ENCODE measurements at places on chromosomes 16 and 17.

DNA sequence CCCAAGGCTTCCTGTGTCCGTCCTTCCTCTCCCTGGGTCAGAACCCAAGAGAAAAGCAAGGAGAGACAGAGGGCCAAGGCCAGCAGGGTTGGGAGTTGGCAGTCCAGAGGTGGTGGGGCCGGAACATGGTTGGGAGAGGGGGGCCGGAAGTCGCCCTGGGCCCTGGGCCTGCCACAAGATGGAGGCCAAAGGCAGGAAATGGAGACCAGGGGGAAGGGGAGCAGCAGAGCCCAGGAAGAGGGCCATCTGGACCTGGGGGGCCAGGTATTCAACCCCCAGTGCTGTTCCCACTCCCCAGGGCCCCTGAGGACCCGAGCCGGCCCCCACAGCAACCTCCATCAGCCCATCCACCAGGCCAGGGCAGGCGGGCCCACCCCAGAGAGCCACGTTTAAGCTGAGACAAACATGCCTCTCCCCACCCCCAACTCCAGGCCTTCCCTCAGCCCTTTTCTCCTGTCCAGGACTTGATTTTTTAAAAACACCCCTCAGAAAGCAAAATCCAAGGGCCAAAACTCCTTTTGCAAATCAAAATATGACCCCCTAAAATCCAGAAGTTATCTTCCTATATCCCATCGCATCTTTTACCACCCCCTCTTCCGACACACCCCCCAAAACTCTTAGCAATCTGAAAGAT lies 4.4 kb upstream of the BCL6B start:
- no peak for DNase-seq

GRCh38 chr16:19478505-19478904 lies 43.4 kb downstream of the GDE1 start:
- no peak for DNase-seq

DNA sequence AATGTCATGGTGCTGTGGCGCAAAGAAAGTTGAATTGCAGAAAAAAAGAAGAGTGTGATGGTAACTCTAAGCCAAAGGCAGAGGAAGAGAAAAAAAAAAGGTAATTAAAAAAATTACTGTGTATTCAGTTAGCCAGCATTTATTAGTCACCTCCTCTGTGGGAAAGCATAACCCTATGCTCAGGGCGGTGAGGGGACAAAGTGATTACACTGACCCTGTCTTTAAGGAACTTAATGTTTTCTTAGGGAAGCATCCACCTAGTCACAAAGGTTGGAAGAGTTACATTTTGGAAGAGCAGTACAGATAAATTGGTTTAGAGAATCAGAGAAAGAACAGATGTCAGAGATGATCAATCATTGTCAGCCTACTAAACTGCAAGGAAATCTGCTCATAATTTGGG lies 410.3 kb downstream of the CDH11 start:
- DNase-seq: no peak

- no peak for DNase-seq
These were observed 1.2 kb downstream of the GNG13 start for GRCh38 chr16:799111-799947.

GRCh38 chr17:1554751-1555540 lies 7.6 kb downstream of the PITPNA start:
- DNase-seq: no peak

GRCh38 chr17:44324092-44324570 lies 492 bp downstream of the SLC25A39 start:
- no peak for DNase-seq

GRCh38 chr17:7587420-7588151 lies 2.3 kb downstream of the SOX15 start:
- no peak for DNase-seq
